ENCODE measurements at places on chromosomes 3 and 15.

DNA sequence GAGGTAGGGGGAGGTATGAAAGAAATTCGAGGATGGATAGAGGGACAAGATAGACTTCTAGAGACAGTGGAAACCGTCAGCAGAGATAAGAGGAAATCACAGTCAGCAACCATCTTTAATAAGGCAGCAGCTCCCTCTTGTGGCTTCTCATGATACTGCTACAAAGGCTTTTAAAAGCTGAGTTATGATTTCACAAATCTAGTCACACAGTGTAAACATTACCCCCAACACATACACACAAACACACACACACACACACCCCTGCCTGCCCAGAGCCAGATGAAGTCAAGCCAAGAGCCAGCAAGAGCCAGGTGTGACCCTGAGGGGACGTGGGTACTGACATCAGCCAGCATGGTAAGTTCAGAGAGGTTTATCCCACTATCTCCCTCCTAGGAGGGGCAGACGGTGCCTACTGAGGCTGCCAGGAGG, 18.9 kb upstream of the TGM5 start:
- DNase-seq, result peak; percentile 31

DNA sequence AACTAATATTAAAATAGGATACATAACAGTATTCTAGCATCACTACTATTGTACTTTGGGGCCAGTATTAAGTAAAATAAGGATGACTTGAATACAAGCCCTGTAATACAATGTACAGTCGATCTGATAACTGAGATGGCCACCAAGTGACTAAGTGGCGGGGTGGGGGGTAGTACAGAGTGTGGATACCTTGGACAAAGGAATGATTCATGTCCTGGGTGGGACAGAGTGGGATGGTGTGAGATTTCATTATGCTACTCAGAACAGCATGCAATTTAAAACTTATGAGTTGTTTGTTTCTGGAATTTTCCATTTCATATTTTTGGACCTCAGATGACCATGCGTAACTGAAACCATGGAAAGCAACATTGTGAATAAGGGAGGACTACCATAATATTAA, 46.0 kb downstream of the SLC7A14 start:
- no peak for DNase-seq

GRCh38 chr3:46334741-46335478, 19.0 kb upstream of the CCR2 start:
- no peak for DNase-seq

DNA sequence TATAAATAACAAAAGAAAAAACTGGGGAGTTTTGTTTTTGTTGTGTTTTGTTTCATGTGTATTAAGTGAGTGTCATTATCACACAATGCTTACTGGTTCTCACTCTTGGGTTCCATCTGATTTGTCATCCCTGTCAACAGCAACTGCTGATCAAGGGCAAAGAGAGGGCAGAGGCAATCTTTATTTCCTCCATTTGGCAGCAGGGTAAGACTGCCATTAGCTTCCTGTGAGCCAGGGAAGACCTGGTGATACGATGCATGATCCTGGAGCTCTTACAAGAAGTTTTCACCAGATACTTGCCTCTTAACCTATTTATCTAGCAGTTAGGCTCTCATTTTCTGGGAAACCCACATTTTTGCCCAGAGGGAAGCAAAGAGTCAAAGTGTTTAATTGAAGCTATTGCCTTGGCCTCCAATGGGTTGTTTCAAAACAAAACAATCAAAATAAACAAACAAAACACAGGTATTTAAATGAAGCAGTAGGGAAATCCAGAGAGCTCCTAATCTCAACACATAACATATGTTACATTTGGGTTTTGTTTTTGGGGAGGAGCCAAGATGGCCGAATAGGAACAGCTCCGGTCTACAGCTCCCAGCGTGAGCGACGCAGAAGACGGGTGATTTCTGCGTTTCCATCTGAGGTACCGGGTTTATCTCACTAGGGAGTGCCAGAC, 529.8 kb downstream of the MAGI1 start:
- no peak for DNase-seq

- DNase-seq, result no peak
These were observed 34.9 kb upstream of the GPR160 start for GRCh38 chr3:170002879-170003278.

- no peak for DNase-seq
These were observed 667.7 kb downstream of the MAGI1 start for GRCh38 chr3:65371053-65371452.

GRCh38 chr3:25097023-25097422, 331.0 kb upstream of the RARB start:
- DNase-seq, result no peak

DNA sequence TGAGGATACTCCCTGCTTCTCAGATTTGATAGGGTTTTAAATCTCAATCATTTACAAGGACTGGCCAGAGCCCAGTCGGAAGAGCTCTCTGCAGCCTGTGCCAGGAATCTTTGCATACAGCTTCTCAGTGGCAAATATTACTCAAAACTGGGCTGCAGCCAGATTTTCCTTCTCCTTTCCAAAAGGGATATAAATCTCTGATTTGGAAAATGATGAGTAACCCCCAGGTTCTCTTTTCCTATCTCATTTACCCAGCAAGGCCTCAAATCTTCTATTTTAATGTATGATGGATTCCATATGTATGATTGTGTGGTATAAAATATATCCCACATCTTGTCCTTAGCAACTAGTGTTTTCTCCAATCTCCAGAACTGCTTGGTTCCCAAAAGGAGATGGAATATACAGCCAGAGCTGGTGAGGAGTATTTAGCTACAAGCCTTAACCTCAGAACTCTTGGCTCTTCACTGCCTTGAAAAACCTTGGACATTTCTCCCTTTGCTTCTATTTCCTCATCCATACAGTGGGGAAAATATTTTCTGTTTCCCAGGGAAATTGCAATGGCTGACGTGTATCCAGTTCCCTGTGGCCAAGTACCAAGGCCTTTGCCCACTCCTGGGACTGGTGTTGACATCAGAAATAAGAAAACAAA, 114.4 kb downstream of the ATG7 start:
- no peak for DNase-seq

- DNase-seq, result no peak
These were observed 31.2 kb downstream of the WWTR1 start for GRCh38 chr3:149626671-149627070.

DNA sequence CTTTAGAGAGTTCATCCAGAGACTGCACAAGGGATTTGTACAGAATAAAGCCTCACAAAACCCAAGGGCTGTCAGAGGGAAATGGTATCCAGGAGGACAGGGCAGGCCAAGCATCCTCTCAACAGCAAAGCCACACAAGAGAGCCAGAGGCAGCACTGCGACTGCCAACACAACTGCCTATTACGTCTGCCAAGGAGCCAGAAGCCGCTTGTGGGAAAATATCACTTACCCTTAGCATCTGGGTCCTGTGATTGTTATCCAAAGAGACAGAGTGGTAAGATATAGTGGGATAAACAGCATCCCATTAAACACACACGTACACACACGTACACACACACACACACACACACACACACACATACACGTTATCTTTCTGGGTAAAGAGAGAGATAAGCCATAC, 618.3 kb upstream of the AGTR1 start:
- no peak for DNase-seq

GRCh38 chr15:89184357-89184756, 37.0 kb downstream of the RLBP1 start:
- DNase-seq, result no peak

DNA sequence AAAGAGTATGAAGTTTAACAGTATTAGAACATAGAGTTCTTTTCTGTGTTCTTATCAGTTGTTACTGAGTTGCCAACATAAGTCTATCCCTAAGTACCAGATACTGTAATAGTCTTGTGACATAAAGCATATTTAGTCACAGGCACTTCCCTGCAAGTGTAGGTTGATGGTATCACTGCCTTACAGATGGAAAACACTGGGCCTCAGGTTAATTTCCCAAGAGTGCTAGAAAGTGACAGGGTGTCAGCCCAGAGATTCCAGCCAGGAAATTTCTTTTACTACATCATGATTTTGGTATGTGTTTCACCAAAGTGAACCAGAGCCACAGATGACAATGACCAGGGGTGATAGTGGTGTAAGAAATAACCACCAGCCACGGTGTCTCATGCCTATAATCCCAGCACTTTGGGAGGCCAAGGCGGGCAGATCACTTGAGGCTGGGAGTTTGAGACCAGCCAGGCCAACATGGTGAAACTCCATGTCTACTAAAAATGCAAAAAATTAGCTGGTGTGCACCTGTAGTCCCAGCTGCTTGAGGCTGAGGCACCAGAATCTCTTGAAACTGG, 3.2 kb downstream of the EIF1B start:
- DNase-seq, result no peak

- DNase-seq, result no peak
These were observed 151.4 kb downstream of the NFKBIZ start for GRCh38 chr3:102000620-102001209.

GRCh38 chr15:96046620-96047240, 283.8 kb upstream of the NR2F2 start:
- no peak for DNase-seq

DNA sequence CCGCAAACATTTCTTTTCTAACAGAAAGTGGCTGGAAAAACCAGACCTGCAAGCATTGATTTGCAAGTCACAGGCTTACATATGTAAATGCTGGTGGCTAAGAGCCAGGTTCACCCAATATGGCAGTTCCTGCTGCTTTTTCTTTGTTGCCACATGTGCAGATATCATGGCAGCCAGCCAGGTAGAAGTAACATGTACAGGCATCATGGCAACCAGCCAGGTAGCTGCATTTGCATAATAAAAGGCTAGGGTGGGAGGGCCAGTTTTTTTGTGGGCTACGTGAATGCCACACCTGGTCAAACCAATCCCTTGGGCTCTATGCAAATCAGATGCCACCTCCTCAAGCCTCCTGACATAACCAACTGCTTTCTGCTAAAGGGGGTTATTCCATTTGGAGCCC, 2.8 kb upstream of the SMCO1 start:
- no peak for DNase-seq

DNA sequence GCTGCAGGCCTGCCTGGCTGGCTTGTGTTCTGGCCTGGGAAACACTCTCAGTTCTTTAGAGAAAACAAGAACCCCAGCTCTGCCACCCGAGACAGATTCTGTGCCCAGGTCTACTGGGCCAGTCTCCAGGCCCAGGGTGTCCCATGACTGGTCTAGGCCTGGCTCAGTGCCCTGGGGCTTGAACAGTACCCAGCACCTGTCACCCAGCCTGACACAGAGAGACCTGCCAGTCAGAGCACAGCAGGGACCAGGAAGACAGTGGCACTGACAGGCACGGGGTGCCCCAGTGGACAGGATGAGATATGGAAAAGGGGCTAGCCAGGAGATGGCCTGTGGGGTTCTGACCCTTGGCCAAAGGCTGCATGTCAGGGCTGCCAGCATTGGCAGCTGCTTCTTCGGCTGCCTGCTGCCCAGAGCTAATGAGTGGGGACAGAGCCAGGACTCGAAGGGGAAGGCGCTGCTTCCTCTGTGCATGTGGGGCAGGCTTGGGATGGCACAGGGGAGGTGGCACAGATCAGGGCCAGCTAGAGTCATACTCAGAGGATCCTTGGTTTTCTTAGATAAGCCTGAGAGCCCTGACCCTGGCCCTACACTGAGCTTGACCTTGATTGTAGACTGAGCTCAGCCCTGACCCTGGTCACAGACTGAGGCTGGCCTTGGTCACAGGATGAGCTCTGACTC, 15.1 kb downstream of the CCDC33 start:
- DNase-seq, result no peak

DNA sequence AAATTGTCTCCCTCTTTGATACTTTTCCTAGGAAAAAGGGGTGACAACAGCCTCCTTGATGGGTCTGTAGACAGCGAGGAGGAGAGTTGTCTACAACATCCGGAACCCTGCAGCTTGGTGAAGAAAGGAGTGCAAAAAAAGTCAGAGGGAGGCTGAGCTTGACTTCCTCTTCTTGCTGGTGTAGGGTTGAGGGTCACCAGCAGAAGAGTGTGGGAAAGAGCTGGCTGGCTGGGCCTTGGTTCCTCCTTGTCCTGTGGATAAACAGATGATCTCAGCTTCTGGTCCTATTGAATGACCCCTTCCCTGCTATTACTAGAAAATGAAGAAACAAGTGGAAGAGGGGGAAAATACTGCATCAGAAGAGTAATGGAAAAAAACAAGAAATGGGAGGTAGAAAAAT, 20.4 kb downstream of the SLC7A14 start:
- DNase-seq, result no peak

DNA sequence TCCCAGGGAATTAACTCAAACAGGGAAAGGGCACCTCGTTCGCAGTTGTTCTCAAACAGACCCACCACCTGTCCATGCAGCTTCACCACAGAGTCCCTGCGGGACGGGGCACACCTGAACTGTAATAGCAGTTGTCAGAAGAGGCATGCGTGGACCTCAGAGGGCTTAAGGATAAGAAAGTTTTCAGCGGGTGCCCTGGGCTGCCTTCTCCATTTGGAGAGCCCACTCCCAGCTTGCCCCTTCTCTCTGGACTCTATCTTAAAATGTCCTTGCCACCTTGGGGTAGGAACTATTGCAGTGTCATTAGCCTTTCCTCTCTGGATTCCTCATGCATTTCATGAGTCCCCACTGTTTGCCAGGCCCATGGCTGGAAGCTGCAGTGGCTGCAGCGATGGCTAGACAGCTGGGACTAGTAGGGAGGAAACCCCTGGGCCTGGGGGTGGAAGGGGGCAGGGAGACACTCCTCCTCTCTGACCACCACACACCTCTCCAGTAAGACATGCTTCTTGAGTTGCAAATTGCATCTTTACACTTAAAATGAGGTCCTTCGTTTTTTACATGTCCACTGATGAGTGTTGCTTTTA, 33.5 kb downstream of the PDIA5 start:
- DNase-seq, result no peak

DNA sequence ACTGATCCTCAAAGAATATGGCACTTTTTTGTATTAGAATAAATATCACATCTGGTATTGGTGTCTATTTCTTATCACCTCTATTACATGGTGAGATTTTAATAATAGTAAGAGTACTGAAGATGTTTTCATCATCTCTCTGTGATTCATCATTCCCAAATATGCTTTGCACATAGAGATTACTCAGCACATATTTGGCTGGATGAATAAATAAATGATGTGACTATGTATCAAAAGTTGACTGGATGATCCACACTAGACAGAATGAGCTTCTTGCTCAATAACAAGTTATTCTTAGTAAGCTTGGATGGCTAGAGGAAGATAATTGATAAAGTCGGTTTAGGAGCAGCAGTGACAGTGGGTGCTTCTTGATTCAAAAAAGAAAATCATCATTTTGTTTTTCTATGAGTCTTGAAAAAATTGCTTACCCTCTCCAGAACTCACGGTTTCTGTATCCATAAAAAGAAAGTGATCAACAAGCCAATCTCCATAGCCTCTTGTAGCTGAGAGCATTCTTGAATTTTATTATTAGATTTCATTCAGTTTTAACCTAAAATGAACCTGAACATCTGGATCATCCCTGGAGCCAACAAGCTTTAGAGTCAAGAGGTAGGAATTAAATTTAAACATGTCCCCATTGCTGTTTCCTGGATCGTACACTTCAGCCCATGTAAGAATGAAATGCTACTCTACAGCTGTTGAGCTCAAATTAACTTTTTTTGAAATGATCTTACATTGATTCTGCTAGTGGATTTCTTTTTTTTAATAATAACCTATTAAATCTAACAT, 104.8 kb upstream of the OSTN start:
- DNase-seq, result no peak

- DNase-seq, result no peak
These were observed 100.7 kb downstream of the SNRPN start for GRCh38 chr15:25055356-25056068.

- DNase-seq, result no peak
These were observed 915.0 kb upstream of the GBE1 start for GRCh38 chr3:82676356-82677026.

- DNase-seq, result no peak
These were observed 10.5 kb downstream of the NR2C2 start for GRCh38 chr3:14957925-14958324.

Data from stimulated activated CD4-positive, alpha-beta T cell treated with anti-CD3 and anti-CD28 coated beads, Interleukin-12 subunit alpha, Interleukin-12 subunit beta, amount 100 ng/mL, for 24 hours (primary cell).